EH (cell line): ENCODE measurements at places on chromosomes 1 and 21.

DNA sequence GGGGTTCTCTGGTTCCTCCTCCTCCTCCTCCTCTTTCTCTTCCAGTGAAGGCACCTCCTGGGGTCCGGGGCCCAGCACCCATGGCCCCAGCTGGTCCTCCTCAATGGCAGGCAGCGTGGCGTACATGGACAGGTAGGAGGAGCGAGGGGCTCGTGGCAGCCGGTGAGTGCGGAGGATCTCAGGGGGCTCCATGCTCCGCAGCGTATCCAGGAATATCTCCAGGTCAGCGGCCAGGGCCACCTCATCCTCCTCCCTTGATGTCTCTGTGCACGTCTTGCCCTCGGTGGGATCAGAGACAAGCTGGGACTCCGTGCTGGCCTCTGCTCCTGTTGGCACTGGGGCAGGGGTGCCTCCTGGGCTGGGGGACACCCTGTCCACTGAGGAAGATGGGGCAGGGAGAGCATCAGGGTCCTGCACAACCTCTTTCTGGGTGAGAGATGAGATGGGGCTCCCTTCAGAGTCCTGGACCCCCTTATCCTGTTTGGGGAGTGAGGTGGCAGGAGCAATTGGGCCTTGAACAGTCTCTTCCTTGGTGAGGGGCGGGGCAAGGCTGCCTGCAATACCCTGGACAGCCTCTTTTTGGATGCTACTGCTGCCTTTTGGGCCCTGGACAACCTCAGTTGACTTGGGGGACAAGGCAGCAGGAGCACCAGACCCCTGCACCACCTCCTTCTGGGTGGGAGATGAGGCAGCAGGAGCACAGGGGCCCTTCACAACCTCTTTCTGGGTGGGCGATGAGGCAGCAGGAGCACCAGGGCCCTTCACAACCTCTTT, 9.6 kb downstream of the CRYBG2 start:
- DNase-seq, result no peak

GRCh38 chr1:15083578-15083977, 70.0 kb upstream of the TMEM51 start:
- DNase-seq, result peak; percentile 25

GRCh38 chr1:12464598-12465056, 153.4 kb downstream of the DHRS3 start:
- peak; percentile 84 for DNase-seq

GRCh38 chr1:227355542-227356245, 37.4 kb upstream of the CDC42BPA start:
- no peak for DNase-seq

DNA sequence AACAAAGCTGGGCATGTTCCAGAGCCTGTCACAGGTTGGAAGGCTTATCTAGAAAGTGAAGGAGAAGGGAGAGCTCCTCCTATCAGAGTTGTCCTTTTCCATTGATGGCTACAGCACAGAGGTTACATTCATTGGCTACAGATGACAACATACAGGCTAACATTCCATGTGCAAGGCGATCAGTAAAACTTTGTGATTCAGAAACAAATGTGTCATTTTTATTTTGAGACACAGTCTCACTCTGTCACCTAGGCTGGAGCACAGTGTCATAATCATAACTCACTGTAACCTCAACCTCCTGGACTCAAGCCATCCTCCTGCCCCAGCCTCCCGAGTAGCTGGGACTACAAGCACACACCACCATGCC, 32.6 kb downstream of the TRIM67 start:
- DNase-seq, result no peak

- no peak for DNase-seq
These were observed at the start of gene MAP1LC3C for GRCh38 chr1:241999026-241999425. MAP1LC3C (minus strand) TSS chr1:241999098; CDS start chr1:241999008, 90 bp downstream.

GRCh38 chr21:31457675-31458074, 113.6 kb upstream of the TIAM1 start:
- no peak for DNase-seq

- no peak for DNase-seq
These were observed 42.6 kb upstream of the EDN2 start for GRCh38 chr1:41526956-41527561.

GRCh38 chr1:32998997-32999396, 34.4 kb upstream of the RNF19B start:
- no peak for DNase-seq

DNA sequence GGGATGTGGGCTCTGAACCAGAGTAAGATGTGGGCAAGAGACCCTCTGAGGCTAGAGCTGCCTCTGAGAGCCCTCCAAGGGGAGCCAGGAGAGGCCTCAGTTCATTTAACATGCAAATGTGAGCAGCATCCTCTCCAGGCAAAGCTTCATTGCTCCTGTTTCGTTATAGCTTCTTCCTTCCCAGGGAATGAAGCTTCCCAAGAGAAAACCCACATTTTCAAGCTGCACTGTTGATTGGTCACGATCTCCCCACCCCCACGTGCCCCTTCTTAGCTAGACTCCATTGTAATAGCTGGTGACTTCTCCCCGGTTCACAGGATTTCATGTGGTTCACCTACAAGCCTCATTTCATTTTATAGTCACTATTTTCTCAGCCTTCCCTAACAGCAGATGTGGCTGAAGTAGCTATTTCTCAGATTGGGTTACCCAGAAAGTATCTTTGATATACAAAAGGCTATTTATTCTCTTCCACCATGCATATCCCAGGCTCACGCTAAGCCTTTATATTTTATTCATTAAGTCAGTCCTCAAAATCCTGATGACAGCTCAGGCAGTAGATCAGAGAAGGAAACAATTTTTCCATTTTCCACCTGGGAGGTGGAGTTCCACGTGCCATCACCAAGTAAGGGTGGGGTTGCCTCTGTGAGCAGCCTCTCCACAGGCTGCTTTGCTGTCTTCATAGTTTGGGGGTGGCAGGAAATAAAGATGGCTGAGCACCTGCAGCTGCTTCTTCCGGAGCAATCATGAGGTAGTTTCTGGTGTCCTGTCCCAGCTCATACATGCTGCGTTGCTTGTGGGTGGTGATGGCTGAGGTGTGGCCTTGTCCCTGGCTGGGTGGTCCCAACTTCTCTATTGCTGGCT, 178.3 kb upstream of the RAB4A start:
- no peak for DNase-seq

GRCh38 chr1:197915862-197916499, 1.2 kb upstream of the LHX9 start:
- peak; percentile 89 for DNase-seq

- DNase-seq, result no peak
These were observed 1.4 kb downstream of the LRRC7 start for GRCh38 chr1:69569175-69569541.

DNA sequence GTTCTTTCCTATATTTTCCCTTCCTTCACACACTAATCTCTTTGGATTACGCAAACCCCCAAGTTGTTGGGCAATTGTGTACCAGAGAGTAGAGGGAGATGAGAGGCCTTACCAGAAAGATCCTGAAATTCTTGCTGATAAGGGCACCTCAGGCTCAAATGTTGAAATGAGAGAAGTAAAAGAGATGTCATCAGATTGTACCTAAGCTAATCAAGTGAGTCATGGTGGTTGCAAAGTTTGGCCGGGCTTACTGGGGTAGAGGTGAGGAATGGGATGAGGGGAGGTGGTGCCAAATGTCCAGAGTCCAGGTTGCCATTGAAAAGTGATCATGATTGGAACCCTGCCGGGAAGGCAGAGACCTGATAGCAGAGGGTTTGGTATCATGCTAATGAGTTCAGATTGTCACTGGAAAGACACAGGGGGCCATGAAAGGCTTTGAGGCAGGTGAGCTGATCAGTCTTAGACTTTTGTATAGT, 43.1 kb downstream of the OPTC start:
- DNase-seq, result peak; percentile 73

DNA sequence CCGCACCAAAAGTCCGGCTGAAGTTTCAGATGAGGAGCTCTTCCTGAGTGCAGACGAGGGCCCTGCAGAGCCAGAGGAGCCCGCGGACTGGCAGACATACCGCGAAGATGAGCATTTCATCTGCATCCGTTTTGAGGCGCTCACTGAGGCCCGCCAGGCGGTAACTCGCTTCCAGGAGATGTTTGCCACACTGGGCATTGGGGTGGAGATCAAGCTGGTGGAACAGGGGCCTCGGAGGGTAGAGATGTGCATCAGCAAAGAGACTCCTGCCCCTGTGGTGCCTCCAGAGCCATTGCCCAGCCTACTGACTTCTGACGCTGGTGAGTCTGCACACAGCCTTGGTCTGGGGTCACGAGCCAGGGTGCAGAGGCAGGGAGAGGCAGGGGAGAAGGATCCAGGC, 84.7 kb downstream of the TRIM11 start:
- DNase-seq, result no peak

GRCh38 chr1:3603571-3604467, 7.5 kb downstream of the MEGF6 start:
- no peak for DNase-seq

GRCh38 chr1:151819976-151820623, 11.5 kb downstream of the RORC start:
- DNase-seq, result no peak

- no peak for DNase-seq
These were observed 213.6 kb downstream of the NUF2 start for GRCh38 chr1:163535401-163535800.

DNA sequence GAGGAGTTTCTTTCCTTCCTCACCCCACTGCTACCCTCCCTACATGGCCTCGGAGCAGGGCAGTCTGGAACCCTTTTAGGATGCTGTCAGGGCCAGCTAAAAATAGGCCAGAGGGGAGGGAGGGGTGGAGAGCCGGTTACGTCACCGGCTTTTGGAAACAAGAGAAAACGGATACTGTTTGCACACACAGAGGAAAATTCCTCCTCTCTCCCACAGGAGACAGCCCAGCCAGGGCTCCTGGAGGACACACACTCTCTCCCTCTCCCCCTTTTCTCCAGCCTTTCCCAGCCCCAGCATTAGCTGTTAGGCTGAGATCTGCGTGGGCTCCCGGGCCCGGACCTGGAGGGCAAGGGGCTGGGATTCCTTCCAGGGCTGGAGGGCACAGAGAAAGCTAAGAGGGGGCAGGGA, 20.0 kb upstream of the ALDH4A1 start:
- peak; percentile 96 for DNase-seq

GRCh38 chr1:159009704-159010361, at the start of gene IFI16:
IFI16 (plus strand) TSS chr1:159009907; CDS start chr1:159014681, 4,774 bp downstream.
- DNase-seq, result peak; percentile 96

DNA sequence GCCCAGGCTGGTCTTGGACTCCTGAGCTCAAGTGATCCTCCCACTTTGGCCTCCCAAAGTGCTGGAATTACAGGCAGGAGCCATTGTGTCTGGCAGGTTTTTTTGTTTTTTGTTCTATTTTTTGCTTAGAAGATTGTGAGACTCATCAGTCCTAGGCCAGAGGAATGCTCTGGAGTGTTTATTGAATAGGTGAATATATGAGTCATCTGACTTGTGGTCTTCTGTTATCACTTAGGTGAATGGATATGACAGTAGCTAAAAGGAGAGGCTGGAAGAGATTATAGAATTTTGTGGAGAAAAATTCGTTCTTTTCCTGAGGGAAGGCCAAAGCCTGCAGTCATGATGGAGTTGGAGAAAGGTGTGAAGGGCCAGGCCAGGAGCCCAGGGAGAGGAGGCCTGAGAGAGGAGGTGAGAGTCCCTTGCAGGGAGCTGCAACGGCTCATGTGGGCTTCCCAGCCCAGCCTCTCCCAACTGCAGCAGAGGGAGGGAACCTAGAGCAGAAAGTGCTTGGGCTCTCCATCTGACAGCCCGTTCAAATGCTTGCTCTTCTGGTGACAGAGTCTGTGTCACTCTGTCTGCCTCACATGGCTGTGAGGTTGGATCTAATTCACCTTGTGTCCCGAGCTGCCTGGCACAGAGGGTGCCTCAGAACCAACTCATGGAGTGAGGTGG, 31.6 kb upstream of the ACOT11 start:
- no peak for DNase-seq

- no peak for DNase-seq
These were observed 29.9 kb downstream of the DHCR24 start for GRCh38 chr1:54857141-54857540.

DNA sequence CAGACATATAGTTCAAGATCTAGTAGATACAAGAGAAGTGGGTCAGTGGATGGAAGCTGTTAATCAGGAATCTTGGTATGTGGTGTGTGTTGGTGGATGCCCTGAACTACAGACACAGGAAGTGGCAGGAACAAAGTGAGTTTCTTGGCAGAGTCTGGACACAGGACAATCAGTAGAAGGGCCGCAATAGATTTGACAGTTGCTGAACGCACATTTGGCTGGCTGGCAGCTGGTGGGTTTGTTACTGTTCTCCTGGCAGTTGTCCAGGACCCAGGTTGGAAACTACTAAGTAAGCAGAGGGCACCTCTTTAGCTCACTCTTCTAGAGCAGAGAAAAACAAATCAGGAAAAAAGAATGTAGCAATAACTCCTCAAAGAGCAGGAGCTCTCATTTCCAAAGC, 13.2 kb downstream of the KRTAP26-1 start:
- DNase-seq, result no peak

DNA sequence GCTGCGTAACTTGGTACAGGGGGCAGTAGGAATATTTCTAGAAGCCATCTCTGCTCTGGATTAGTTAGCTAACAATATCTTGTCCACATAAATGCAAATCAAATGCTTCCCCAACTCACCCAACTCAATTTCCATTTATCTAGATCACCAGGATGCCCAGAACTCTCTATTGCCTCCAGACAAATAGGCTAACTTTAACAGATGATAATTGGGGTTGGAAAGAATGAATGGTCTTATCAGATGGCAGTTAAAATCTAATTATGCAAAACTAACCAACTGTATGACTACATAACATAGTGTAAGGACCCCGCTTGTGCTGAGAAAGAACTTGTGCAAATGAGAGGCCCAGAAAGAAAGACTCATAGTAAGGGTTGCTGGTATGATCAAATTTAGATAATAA, 1024.8 kb downstream of the PLA2G4A start:
- no peak for DNase-seq

- DNase-seq, result no peak
These were observed 125.1 kb upstream of the FGGY start for GRCh38 chr1:59171788-59172187.

- DNase-seq, result no peak
These were observed 23.4 kb upstream of the PTPN14 start for GRCh38 chr1:214574598-214575411.

DNA sequence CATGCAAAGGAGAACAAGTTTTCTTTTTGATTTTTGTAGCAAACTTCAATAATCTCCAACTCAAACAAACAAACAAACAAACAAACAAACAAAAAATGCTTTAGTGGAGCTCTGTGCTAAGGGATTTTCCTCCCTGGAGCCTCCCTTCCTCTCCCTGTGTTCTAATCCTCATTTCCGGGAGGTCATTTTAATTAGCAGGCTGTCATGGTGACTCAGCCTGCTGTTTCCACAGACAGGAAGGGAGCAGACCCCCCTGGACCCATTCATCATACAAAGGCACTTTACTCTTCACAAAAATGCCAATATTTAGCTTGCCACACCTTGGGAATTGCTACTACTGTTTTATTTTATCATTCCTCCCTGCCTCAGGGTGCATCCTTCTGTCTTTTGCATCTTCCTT, 61.0 kb upstream of the SPATA6 start:
- no peak for DNase-seq

GRCh38 chr1:178540204-178540603, 27.3 kb downstream of the TEX35 start:
- DNase-seq, result no peak

- peak; percentile 83 for DNase-seq
These were observed 549 bp downstream of the THBS3 start for GRCh38 chr1:155206891-155207805.

GRCh38 chr1:182111496-182111895, 50.0 kb upstream of the ZNF648 start:
- no peak for DNase-seq

GRCh38 chr1:25629836-25630235, 13.2 kb downstream of the MAN1C1 start:
- peak; percentile 72 for DNase-seq

GRCh38 chr1:41365320-41365633, 4.0 kb downstream of the FOXO6 start:
- DNase-seq, result no peak

GRCh38 chr1:46011121-46011695, 121.2 kb downstream of the PIK3R3 start:
- DNase-seq, result no peak
